MG63 (cell line): ENCODE measurements at places on chromosomes 13 and 19. TPM values are rescaled to one million over a fixed set of nuclear protein-coding genes. Genes with fewer than 3 reads are reported as not detected.

Gene KASH5
- total RNA-seq = not detected in 2 replicates

Gene IGFL4
- total RNA-seq = not detected in 2 replicates

Gene ACER1
- not detected in 2 replicates for total RNA-seq

Gene NANOS3
- total RNA-seq = not detected in 2 replicates

Gene EDNRB
- total RNA-seq = not detected in 2 replicates

Gene RNF17
- not detected in 2 replicates for total RNA-seq

Gene SPRED3
- total RNA-seq = 0.49 and 4.5 TPM in 2 replicates

Gene ERFL
- total RNA-seq = not detected in 2 replicates

Gene ZNF85
- 0.67 and 1.3 TPM in 2 replicates for total RNA-seq

Gene IGFL2
- not detected in 2 replicates for total RNA-seq

Gene GTF2F1
- total RNA-seq = 49.5 and 82.8 TPM in 2 replicates

Gene FUT1
- total RNA-seq = 0.07 and 0.16 TPM in 2 replicates

Gene TSKS
- total RNA-seq = not detected in 2 replicates

Gene SIGLEC14
- not detected in 2 replicates for total RNA-seq
